Islet precursor cell (in vitro differentiated cells): ENCODE measurements at places on chromosomes 16 and 17.
A peak's percentile ranks its signal among the peaks of the same experiment; 100 is the strongest.

DNA sequence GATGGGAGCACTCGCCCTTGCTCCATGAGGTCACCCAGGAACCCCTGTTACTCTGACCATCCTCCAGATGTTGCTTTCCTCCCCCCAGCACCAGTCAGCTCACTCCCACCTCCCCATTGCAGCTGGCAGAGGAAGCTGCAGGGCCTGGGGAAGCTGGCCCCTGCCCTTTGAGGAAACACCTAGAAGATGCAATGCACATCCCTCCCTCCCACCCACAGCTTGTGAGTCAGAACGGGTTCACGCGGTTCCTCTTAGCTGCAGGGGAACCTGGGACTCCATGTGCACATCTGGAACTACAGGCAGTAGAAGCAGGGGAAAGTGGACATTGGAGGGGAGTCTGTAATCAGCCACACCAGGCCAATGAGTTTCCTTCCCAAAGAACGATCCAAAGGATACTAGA lies 96.9 kb downstream of the KATNIP start:
- no peak for DNase-seq

DNA sequence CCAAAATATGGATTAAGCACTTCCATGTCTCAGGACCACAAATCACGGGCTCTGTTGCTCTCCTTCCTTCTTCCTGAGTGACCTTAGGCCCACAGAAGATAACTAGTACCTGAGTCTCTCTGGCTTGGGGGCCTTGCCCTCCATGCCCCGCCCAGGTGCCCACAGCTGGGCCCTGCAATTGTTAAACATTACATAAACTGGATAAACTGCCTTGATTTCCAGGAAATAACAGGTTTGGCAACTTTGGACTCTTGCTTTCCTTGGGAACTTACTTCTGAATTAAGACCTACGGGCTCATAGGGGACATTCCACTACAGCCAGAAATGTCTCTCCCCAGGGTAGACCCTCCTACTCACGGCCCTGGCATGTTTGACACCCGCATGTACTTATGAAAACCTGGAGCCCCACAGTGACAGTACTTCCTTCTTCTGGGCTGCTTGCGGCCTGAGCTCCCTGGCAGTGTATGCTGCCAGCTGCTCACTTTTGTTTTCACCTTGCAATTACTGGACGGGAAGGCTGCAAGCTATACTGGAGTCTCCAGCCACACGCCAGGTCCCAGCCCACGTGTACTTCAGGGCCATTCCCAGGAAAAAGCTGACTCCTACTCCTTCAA lies 2.3 kb upstream of the UBALD2 start:
- peak; percentile 79 for DNase-seq

- no peak for DNase-seq
Observed at GRCh38 chr17:82602986-82603710, 45.1 kb downstream of the WDR45B start.

DNA sequence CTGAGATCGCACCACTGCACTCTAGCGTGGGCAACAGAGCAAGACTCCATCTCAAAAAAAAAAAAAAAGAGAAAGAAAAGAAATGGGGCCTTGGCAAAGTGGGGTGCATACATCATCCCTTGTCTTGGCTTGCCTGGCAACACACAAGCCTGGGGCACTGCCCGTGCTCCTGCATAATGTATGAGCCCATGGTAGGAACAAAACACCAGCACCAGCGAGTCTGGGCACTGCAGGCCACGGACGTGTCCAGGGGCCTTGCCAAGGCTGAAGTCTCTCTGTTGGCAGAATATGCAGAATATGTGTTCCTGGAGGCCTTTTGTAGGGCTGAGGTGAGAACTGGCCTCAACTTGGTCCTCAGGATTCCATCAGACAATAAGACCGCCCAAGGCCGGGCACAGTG lies 15.7 kb upstream of the ALDOA start:
- DNase-seq, result no peak

DNA sequence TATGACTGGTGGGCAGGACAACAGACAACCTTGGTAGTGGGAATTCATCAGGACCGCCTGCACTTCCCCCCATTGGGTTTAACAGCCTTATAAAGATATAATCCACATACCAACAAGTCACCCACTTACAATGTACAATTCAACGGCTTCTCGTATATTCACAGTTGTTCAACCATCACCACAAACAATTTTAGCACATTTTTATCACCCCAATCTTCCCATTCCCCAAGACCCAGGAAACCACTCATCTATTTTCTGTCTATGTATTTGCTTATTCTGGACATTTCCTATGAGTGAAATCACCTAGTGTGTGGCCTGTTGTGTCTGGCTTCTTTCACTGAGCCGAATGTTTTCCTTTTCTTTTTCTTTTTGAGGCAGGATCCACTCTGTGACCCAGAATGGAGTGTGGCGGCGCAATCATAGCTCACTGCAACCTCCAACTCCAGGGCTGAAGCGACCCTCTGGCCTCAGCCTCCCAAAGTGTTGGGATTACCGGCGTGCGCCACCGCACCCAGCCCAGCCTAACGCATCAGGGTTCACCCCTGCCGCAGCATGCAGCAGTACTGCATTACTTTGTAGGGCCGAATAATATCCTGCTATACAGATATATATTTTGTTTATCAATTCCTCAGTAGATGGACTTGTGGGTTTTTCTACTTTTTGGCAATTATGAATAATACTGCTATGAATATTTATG lies 10.9 kb downstream of the ANKS3 start:
- DNase-seq, result no peak

DNA sequence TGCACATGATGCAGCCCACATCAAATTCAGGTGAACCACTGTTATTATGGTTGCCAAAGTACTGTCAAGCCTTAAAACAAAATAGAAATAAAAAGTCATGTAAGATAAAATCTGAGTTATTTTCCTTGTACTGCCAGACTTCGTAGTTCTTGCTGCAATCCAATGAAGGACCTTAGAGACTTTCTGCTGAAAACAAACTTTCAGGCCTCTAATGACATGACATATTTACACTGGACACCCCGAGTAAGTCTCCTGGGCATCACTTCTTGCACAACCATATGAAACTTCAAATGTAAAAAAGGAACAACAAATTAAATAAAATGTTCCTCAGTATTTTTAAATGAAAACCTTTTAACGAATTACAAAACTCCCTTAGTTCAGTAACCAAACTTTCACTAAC lies 66.7 kb downstream of the TOX3 start:
- DNase-seq, result no peak

DNA sequence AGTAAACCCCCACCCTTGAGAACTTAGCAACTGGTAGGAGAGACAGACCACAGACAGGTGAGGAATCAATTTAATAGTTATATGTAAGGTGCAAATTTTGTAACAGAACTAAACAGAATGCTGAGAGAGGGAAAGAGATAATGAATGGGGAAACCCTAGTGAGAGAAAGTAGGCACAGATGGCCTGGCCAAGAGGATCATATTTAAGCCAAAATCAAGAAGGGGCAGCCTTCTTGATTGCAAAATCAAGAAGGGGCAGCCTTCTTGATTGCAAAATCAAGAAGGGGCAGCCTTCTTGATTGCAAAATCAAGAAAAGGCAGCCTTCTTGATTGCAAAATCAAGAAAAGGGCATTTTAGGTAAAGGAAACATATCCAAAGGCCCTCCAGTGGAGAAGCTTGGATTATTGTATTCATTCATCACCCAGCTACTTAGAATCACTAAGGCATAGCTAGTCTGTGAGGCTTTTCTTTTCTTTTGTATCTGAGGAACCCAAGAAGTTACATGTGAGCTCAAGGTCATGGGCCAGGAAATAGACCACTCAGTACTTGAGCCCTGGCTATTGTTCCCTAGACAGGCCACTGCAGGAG lies 190.6 kb downstream of the CYLD start:
- DNase-seq, result no peak

DNA sequence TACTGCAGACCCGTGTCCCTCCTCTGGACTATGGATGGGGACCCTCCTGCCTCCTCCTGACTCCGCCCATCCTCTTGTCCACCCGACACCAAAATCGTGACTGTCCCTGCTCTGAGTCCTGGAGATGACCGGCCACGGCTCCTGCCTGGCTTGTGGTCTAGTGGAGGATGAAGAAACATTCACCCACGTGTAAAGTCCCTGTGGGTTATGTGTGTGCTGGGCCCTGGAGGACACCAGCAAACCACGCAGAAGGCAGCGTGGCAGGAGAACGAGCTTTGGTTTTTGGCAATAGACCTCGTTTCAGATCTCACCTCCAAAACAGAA lies 11.9 kb downstream of the SPNS2 start:
- DNase-seq, result no peak

DNA sequence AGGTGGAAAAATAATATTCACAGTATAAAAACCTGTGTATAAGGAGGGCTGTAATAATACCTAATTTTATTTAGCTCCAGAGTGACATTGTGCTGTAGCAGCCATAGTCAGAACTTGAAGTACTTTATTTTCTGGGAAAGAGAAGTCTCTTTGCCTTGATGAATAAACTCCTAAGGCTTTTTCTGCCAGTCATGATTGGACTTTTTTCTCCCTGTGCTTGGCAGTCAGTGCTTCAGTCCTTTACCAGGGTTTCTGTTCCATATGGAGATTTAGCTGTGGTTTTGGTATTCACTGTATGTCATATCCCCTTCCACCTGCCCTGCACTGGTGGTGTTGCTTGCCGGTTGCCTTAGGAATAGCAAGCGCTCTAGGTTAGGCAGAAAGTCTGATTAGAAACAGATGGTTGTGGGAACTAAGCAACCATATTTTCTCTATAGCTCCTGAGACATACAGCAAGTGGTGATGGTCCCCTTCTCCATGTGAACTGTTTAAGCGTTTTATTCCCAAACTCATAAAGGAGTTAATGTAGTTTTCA lies 24.7 kb downstream of the DDX42 start:
- no peak for DNase-seq

GRCh38 chr17:75795820-75796607 lies 11.4 kb downstream of the UNK start:
- DNase-seq, result no peak

- DNase-seq, result no peak
Observed at GRCh38 chr16:61792194-61792909, 243.9 kb downstream of the CDH8 start.

DNA sequence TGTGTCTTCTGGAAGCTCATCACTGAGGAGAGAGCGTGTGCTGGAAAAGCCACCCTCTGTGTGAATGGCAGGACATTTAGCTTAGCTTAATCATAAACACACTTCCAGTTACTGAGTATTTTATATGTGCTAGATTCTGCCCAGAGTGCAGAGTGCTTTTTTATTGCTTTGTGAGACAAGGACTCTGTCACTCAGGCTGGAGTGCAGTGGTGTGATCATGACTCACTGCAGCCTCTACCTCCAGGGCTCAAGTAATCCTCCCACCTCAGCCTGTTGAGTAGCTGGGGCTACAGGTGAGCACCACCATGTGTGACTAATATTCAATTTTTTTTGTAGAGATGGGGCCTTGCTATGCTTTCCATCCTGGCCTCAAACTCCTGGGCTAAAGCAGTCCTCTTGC lies 61.4 kb upstream of the IRX3 start:
- DNase-seq, result peak; percentile 66

GRCh38 chr16:23587726-23588125 lies 8.4 kb downstream of the NDUFAB1 start:
- DNase-seq, result no peak

DNA sequence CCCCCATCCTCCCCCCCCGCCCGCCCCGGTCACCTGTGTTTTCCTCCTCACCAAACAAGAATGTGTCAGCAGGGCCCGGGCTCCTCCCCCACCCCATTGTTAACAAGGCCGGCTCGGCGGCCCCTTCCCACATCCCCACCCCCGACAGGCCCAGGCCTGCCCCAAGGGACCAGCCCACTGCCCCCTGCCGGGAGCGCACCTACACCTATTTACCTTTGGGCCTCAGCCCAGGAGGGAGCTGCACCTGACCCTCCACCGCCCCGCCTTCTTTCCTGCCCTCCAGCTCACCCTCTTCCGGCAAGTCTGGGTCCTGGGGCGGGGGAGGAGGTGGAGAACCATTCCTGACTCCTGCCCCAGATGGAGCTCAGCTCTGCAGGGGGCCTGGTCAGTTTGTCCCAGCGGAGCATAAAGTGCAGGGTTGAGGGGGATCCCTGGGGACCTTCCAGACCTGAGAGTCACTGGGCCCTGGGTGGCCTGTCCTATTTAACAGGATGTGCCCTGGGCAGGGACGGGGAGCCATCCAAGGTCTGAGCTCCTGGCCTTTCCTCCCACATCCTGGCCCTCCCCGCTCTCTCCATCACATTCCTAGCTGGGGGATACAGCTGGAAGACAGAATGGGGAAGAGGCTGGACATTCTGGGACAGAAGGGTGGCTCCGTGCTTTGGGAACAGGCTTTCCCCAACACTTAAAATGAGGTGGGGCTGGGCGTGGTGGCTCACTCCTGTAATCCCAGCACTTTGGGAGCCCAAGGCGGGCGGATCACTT lies 8.3 kb downstream of the FOXJ1 start:
- DNase-seq, result peak; percentile 95

DNA sequence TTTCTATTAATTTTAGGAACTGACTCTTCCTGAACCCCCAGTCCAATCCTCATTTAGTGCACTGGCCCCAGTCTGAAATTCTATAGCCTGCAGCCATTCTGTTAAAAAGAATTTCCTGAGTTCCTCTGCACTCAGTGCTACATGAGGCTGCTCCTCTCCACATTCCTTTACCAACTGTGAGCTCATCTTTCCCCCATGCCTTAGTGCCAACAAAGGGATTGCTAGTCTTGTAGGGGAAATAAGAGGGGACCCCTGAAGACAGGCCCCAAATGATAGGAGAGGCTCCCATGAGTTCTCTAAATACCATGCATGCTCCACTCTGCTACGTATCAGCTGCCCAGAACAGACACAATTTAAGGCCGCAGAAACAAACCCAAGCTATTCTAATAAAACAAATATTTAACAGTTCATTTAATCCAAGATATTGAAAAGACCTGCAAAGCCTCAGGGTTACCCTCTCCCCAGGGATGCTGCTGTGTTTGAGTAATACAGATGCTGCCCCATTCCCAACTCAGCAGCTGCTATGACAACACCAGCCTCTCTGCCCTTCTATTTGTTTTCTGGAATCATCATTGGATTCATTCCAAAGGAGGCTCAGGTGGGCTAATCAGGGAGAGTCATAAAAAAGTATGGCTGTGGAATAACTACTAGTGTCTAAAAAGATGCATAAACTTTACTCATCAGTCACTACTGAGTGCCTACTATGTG lies 228.5 kb downstream of the TOX3 start:
- peak; percentile 56 for DNase-seq

GRCh38 chr17:73091770-73092522 lies 542 bp downstream of the SLC39A11 start:
- peak; percentile 77 for DNase-seq

DNA sequence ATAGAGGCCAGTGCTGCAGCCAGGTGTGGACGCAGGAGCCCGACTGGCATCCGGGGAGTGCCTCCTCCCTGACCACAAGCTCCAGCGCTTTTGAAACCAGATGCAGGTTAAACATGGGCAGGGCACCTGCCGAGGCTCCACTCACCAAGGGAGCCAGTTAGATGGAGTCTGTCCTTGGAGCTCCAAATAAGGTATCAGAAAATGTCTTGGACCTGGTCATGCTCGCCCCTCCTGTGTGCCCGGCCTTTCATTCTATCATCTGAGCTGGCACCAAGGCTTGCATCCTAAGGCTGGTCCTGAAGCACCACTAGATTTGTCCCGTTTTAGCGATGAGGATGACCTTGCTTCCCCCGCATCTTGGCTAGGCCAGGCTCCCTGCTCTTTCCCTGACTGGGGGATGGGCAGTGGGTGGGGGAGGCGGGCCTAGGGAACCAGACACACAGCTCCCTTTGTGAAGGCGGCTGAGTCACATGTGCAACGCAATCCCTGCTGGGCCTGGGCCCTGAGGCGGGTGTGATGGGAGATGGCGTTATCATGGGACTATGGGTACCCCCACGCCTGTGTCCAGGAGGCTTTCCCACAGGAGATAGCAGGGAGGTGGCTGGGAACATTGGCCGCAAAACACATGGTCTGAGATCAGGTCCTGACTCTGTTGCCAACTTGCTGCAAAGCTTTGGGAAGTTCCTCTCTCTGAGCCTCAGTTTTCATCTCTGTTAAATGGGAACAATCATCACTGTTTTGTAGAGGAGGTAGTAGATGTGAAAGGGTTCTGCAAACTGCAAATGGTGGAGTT lies 5.0 kb upstream of the ADGRG1 start:
- DNase-seq, result peak; percentile 98
